ENCODE measurements at places on chromosomes 1 and 21. TPM values are rescaled to one million over a fixed set of nuclear protein-coding genes. Genes with fewer than 3 reads are reported as not detected.

MASP2 gene
- total RNA-seq = 0.20 TPM

TCHH gene
- total RNA-seq = not detected

OR2M3 gene
- not detected for total RNA-seq

DNA sequence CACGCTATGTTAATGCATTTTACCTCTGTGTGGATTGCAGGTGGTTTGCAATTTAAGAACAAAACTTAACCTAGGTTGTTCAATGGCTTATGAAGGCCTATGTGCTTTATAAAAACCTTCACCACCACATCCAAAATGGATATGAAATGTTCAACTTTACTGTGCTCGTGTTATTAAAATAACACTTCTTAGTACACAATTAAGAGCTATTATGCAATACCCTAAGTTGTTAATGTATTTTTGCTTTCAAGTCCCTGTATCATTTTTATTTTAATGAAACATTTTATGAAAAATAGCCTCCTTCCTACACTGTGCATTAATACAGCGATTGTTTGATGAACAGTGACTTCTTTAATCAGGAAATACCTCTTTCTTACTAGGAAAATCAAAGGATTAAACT, 12.0 kb downstream of the NCAM2 start:
- no peak for DNase-seq

FLG2 gene
- total RNA-seq = not detected

DNA sequence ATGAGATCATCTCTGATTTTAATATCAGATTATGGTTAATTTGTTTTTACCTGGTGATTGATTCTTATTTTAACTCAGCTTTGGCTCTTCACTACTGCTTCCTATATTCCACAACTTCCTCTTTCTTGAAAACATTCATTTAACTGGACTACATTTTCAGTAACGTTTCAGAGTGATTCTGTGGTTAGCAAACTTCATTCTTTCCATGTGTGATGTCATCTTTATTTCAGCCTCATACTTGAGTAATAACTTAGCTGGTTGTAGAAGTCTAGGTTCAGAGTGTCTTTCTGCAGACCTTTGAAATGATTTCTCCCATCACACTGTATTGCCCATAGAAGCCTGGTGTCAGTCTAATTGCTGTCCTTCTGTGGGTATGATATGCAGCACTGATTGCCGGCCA, 36.0 kb upstream of the SLC35F3 start:
- DNase-seq = no peak

- DNase-seq = no peak
Measured at GRCh38 chr1:94496076-94496755, 45.3 kb downstream of the F3 start.

DNA sequence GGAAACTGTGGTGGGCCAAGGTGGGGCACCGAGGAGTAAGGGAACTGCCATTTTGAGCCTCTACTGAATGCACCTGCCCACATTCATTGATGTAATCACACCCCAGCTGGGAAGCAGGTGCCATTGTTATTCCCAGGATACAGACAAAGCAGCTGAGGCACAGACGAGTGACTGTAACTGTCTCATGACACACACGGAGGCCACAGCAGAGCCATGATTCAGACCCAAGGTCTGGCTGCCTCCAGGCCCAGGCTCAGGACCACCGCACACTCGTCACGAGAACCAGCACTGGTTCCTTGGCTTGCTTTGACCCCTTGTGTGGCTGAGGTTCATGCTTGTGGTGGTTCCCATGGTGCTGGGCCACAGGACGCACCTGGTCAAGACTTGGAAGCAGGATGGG, 45.6 kb upstream of the CLIC4 start:
- no peak for DNase-seq

- no peak for DNase-seq
Measured at GRCh38 chr1:64508629-64509028, 38.7 kb downstream of the CACHD1 start.

GRCh38 chr21:17901458-17902079, 82.4 kb upstream of the C21orf91 start:
- no peak for DNase-seq

GRCh38 chr1:181081395-181081794, 7.1 kb upstream of the IER5 start:
- DNase-seq = no peak

LHX8 gene
- not detected for total RNA-seq

- no peak for DNase-seq
Measured at GRCh38 chr1:247386217-247386616, 29.8 kb upstream of the NLRP3 start.

CLCA4 gene
- total RNA-seq = not detected

DNA sequence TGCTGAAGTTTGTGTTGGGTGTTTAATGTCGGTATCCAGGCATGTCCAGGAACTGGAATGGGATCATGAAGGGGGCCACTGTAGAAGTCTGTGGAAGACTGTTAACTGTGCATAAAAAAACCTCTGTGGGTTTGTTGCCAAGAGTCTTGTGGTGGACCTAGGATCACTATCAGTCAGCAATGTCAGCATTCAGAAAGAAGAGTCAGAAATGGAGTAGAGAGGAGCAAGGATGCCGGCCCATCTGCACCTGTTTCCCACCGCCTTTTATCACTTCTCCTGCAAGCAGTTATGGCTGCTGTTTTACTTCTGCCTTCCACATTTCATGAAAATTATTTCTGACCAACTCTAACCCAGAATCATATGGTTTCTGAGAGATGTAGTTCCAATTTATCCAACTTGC, 36.7 kb downstream of the CLCA4 start:
- no peak for DNase-seq

DNA sequence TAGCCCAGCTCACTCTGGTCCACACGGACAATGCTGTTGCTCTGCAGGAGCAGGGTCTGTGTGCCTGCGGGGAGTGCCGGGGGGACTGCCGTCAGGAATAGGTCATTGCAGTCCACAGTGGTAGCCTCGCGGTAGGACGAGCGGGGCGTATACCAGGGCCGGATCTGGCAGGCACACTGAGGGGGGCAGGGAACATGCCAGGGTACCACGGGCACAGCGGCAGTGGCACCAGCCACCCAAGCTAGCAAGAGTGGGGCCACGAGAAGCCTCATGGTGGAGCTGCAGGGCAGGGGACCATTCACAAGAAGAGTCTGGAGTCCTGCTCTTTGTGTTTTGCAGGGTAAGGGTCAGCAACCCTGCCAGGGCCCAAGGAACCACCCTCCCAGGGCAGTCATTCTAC, 65.8 kb downstream of the LRRN2 start:
- DNase-seq = no peak

VASH2 gene
- total RNA-seq = not detected

DNA sequence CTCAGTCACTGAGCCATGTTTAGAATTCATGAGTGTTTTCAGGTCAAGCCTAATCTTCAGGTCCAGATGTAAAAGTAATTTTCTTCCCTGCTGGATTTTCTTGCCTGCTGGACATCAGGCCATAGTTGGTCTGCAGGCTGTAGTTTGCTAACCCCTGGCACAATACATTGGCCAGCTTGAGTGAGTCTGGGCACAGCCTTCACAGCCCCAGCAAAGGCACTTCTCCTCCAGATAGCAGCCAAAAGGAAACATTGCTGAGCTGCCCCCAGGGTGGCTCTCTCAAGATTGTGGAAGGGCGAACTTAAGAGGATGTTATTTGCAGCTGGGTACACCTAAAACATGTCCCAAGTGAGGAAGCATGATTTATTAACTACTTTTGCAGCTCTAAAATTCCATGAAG, 126.8 kb downstream of the PIK3R3 start:
- DNase-seq = no peak

DNA sequence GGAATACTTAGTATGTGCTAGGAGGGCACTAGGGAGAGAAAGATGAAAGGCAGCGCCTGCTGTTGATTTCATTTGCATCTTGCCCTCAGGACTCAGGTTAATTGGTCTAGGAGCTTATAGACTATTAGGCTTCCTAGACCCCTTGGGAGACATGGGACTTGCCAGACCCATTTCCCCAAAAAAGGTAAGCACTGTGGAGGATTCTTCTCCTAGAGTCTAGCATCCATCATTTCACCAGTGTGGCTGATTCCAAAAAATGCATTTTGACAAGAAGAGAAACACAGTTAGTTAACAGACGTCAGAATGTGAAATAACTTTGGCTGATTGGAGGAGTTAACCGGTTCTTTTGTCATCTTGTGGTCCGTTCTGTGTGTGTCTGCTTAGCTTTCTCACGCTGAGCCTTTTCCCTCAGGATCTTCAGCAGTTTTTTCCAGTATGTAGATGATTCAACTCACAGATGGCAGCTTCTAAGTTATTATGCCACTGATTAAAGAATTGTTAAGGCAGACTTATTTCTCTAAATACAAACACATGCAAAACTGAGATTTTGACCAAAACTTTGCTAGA, 108.8 kb downstream of the KIF26B start:
- no peak for DNase-seq

GRCh38 chr1:8571200-8571984, 246.0 kb downstream of the RERE start:
- DNase-seq = no peak

DNA sequence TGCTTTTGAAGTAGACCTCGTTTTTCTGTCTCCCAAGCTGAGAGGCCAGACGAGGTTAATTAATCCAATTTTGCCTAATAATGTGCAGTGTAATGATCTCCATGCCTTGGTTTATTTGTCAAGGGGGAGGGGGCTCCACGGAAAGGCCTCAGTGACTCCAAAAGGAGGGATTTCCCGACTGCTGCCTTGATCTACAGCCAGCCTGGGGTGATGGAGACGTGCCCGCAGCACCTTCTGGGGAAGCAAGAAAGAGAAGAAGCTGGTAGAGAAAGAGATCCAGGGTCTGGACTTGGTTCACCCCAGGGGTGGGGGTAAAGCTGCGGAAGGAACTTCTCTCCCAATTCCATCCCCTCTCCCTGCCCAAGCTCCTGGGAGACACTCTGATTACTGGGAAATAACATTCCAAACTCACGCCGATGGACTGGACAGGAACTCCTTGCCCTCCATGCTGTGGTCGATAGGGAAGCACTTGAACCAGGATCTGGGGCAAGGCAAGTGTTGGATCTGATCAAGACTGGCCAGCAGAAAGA, 44.1 kb upstream of the SIM2 start:
- no peak for DNase-seq

DNA sequence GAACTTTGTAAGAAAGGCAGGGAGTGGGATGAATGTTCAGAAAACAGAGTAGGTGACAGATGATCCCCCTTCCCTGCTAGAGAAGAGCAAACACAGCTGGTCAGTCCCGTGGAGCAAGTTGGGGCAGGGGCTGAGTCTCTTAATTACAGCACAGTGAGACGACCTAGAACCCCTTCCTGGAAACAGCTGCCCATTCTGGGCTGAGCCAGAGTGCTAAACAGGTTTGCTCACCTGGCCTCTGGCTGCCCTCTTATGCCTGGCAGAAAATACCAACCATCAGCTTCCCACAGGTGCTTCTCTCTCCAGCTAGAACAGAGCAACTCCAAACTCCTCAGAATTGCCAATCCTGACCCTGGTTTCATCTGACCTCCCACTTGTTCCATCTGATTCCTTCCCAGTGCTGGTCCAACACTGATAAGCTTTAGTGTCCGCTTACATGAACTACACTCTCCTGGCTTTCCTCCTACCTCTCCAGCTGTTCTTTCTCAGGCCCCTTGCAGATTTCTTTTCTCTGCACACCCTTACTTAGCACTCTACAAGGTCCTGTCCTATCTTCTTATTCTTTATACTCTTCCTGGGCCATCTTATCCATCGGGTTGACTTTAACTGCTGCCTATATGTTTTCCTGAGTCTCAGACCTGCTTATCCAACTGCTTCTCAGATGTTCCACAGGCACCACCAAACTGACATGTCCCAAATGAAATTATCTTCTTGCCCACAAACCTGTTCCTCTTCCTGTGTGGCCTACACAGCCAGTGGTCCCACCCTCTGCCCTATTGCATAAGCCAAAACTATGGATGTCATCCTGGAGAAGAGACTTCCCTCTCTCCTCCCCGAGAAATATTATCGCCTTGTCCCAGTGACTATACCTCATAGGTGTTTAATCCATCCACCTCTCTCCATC, 22.6 kb upstream of the COL9A2 start:
- DNase-seq = no peak

NUDT4B gene
- total RNA-seq = not detected

- no peak for DNase-seq
Measured at GRCh38 chr1:159746666-159747065, 32.3 kb upstream of the CRP start.

S100A9 gene
- 334 TPM for total RNA-seq

DNA sequence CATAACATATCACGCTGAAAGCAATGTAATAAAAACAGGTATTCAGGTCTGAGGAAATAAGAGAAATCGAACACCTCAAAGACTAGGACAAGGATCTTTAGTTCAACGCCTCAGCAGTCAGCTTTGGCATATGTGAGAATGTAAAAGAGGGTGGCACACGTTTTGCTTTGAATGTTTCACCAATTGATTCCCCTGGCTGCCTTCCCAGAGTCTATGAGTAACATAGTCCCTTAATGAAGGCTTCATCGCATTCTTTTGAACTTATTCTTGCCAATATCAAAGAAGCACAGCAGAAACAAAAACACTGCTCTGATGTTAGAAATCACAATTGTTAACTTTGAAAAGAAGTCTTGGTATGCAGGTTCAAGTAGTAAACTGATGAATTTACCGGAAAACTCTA, 764.8 kb downstream of the ADGRL2 start:
- no peak for DNase-seq

DNA sequence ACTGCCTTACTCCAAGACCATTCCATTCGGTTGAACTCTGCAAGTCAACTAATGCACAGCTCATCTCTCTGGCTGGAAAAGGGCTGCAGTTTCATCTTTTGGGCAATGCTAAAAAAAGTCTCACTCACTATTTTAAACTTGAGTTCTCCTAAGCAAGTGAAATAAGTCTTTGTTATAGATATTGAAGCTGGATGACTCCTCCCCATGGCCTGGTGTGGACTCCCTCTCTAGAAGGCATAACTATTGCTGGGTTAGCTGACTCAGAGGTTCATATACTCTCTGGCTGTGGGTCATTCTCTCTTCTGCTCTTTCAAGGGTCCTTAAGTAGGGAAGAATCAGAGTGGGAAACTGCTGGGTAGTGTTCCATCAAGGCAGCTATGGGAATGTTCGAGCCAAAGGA, 88.0 kb downstream of the XCL2 start:
- DNase-seq = no peak

GIPC2 gene
- not detected for total RNA-seq

IGSF3 gene
- total RNA-seq = 0.05 TPM

DNA sequence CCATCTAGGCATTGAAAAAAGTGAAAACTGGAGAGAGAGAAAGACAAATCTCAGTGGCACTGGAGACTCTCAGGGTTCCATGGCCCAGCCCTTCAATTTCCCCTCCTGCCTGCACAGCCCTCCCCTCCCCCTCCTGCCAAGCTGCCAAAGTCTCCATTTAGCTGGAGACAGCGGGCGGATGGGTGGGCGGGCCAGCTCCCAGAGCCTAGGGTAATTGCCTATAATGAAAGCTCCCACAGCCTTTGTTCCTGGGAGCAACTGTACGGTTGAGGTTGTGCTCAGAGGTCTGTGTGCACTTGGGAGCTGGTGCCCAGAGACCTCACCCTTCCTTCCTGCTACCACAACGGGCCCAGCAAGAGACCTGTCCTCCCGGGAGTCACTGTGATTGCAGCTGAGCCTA, 89.6 kb downstream of the NAV1 start:
- DNase-seq = no peak

TPTE gene
- not detected for total RNA-seq

RNU1-1 gene
- total RNA-seq = 3,038 TPM

GRCh38 chr1:28804071-28804470, 7.9 kb upstream of the OPRD1 start:
- no peak for DNase-seq

GRCh38 chr1:174769961-174770549, 229.7 kb upstream of the CACYBP start:
- DNase-seq = peak; percentile 78

Measured in natural killer cell (primary cell).